ENCODE measurements at places on chromosomes 6 and 20.

DNA sequence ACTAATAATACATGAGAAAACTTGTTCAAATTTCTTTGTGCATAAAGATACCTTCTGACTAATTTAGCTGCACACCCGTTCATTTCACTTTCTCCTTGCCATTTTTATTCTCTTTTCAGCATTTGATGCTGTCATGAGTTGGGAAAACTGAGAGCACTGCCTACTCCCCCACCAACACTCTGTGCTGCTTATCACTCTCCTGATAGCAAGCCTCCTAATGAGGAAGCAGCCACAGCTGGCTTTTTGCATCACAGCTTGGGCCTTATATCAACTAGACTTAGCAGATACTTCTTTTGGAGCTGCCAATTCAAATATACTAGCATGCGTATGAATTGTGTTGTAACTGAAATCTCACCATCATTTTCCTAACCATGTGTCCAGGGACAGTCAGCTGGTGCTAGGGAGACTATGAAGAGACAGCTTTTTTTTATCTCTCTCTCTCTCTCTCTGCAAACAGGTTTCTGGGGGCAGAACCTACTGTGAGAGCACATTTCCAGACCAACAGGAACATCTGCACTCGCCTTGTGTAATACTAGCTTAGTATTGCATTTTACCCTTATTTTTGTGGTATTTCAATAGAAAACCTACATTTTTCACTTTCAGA lies 699.0 kb downstream of the KHDRBS2 start:
- no peak for DNase-seq

DNA sequence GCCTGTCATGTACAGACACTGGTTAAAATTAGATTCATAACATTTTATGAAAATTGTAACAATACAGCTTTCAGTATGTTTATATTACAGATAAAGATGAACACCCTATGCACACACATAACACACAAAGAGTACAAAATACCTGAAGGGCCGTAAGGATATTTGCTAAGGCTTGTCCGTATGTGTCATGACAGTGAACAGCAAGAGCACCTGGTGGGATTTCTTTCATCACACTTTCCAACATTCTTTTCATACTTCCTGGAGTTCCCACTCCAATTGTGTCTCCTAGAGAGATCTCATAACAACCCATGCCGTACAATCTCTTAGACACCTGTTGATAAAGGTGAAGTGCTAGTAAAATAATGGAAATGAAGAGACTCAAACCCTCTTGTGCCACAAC lies 83.7 kb downstream of the HMGCLL1 start:
- DNase-seq: no peak

GRCh38 chr6:153872946-153873345 lies 166.1 kb upstream of the OPRM1 start:
- DNase-seq: no peak

- no peak for DNase-seq
Observed at GRCh38 chr6:148892247-148892646, 145.4 kb downstream of the UST start.

DNA sequence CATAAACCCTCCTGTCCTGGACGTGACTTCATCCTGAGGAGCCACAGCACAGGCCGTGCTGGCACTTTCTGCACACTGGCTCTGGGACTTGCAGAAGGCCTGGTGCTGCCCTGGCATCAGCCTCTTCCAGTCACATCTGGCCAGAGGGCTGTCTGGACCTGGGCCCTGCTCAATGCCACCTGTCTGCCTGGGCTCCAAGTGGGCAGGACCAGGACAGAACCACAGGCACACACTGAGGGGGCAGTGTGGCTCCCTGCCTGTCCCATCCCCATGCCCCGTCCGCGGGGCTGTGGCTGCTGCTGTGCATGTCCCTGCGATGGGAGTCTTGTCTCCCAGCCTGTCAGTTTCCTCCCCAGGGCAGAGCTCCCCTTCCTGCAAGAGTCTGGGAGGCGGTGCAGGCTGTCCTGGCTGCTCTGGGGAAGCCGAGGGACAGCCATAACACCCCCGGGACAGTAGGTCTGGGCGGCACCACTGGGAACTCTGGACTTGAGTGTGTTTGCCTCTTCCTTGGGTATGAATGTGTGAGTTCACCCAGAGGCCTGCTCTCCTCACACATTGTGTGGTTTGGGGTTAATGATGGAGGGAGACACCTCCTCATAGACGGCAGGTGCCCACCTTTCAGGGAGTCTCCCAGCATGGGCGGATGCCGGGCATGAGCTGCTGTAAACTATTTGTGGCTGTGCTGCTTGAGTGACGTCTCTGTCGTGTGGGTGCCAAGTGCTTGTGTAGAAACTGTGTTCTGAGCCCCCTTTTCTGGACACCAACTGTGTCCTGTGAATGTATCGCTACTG lies 22.0 kb upstream of the PYGB start:
- DNase-seq: no peak

DNA sequence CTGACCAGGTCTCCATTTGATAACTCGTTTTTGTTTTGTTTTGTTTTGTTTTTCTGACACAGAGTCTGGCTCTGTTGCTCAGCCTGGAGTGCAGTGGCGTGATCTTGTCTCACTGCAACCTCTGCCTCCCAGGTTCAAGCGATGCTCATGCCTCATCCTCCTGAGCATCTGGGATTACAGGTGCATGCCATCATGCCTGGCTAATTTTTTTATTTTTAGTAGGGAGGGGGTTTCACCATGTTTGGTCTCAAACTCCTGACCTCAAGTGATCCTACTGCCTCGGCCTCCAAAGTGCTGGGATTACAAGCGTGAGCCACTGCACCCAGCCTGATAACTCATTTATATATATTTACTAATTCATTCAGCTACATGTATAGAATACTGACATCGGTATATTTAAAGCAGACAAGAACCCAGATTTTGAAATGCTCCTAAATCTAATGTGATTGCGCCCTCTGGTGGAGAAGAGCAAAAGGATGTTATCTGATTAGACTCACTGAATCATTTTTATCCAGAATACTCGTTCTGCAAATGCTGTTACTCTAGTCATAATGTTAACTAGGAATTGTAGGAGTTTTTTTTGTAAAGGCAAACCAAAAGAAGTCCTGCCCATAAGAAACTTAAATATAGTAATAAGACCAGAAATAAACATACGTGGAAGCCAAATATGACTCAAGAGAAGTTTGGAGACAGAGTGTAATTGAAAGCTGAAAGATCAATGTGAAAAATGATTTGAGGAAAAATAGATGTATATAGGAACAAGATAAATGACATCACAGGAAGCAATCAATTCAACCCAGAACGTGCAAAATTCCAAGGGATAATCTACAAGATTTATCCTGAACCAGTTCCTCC lies 5.3 kb upstream of the COL12A1 start:
- no peak for DNase-seq

Measured in activated T-helper 1 cell treated with anti-CD3 and anti-CD28 coated beads, Interleukin-2, amount 50 U/mL, for 16 hours (primary cell).